ENCODE measurements at places on chromosomes 11 and 22.

GRCh38 chr11:36389811-36390210, 93.7 kb downstream of the PRR5L start:
- no peak for DNase-seq

DNA sequence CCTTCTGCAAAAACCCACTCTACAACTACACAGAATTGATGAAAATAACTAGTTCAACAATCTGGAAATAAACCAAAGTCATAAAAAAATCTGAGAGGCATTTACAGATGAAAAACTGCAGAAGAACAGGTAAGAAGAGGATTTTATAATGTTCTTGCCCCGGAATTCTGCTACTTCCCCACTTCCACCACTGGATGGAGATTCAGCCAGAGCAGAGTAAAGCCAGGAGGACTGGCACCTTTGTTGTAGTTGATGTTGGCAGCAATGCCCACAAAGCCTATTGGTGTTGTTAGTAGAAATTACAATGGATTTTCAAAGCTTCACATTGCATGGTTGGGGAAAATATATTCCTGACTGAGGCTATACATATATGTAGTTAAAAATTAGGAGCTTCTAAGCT, 640.2 kb downstream of the LRRC4C start:
- no peak for DNase-seq

DNA sequence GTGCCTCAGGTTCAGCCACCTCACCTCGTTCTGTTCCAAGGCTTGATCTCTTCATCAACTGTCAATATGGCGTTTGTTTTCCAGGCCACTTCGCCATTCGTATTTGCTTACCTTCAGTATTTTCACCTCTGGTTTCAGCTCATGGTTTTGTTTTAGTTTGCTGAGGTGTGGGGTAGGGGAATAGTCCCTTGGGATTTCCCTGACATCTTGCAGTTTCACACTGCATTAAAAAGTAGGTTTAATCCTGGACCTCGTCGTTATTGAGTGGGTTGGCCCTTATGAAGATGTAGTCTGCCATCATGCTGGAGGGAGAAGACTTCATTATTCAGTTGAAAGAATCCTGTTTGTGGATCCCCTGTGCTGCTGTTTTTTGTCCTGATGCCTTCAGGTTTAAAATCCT, 46.0 kb downstream of the C11orf91 start:
- no peak for DNase-seq

DNA sequence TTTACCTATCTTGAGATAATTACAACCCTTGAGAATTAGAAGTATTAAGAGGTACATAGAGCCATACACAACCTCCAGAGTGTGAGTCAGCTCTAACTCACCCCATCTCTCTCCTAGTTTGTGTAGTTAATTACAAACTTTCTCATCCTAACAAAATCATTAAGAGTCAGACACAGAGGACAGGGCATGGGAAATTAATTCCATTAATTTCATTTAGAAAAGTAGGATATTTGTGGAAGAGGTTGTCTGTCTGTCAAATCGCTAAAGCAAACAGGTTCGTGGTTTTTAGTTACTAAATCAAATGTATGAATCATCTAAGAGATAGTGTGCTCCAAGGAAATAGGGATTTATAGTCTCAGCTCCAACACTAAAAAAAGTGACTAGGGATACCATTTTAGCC, 1261.4 kb upstream of the TENM4 start:
- DNase-seq = no peak

- DNase-seq = no peak
Observed at GRCh38 chr11:68792400-68792966, 41.2 kb upstream of the TESMIN start.

DNA sequence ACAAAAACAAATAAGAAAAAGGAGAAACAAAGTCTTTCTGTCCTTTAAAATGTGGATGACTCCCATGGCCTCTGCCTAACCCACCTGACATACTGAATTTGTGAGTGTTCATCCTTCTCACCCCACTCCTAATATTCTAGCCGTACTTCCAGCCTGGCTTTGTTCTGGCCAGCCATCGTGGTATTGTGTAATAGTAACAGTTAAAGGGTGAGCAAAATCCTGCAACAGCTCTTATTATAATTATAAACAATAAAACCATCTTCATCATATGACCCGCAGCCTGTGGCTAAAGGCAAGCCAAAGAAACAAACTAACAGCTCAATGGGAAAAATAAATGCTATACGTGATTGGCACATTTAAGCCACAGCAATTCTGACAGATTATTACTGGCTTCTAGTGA, 721.6 kb upstream of the TENM4 start:
- no peak for DNase-seq

GRCh38 chr11:119612814-119613213, 116.2 kb downstream of the NECTIN1 start:
- no peak for DNase-seq

DNA sequence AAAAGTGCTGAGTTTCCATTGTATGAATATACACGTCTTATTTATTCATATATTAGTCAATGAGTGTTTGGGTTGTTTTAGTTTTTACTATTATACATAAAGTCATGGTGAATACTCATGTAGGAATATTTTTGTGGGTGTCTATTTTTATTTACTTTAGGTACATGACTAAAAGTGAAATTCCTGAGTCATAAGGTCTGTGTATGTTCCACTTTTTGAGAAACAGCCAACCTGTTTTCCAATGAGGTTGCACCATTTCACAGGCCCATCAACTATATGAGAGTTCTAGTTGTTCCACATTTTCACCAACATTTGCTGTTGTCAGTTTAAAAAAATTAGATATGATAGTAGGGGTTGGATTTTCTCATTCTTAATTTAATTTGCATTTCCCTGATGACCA, 6.6 kb upstream of the OR6X1 start:
- no peak for DNase-seq

GRCh38 chr22:41762980-41763779, 37.3 kb upstream of the CCDC134 start:
- no peak for DNase-seq

DNA sequence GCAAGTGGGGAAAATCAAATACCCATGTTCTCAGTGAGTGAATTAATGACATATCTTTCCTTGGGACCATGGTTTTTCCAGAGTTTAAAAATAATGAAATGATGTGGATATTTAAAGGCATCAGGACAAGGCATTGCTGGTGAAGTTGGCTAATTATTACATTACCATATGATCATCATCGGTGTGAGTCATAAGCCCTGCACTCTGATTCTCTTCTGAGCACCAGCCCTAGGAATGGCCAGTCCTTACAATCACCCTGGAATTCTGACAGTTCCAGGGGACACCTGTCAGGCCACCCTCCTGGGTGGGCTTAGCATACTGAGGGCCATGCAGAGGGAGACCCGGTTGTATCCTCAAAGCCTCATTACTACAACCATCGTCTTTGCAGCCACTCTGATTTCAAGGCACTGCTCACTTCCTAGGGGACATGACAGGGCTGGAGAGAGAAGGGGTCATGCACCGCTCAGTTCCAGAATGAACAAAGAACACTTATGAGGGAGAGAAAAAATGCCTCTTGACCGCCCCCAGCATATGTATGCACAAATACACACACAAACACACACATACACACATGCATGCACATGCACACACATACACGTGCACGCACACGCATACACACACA, 365.0 kb downstream of the MIAT start:
- DNase-seq = no peak

DNA sequence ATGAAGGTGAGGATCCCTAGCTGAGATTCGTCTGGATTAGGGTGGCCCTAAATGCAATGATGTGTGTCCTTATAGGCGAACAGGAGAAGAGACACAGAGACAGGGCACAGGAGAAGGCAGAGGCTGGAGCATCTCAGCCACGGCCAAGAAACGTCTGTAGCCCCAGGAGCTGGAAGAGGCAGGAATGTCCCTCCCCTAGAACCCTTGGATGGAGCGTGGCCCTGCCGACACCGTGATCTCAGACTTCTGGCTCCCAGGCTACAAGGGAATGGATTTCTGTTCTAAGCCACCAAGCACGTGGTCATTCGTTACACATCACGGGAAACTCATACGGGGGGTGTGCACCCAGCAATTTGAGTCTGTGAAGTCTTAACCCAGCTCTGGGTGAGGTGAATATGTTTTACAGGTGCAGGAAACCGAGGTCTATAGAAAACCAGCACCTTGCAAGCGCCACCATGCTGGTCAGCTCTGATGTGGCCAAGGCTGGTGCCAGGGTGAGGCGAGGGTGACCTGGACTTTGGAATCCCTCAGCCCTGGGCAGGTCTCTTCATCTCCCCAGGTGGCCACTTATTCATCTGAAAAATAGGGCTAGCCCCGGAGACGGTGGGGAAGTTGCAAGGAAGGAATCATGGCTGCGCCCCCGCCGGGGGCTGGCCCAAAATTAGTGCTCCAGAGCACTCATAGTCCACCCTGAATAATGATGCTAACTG, 89.5 kb upstream of the FGF3 start:
- DNase-seq = no peak

DNA sequence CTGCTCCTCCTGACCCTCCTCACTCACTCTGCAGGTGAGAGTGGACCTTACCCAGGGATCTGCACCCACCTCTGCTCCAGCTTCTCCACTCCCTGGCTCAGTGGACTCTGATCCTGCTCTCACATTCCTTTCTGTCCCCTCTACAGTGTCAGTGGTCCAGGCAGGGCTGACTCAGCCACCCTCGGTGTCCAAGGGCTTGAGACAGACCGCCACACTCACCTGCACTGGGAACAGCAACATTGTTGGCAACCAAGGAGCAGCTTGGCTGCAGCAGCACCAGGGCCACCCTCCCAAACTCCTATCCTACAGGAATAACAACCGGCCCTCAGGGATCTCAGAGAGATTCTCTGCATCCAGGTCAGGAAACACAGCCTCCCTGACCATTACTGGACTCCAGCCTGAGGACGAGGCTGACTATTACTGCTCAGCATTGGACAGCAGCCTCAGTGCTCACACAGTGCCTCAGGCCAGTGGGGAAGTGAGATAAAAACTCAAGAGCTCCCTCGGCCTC, 29.7 kb upstream of the VPREB1 start:
- no peak for DNase-seq

DNA sequence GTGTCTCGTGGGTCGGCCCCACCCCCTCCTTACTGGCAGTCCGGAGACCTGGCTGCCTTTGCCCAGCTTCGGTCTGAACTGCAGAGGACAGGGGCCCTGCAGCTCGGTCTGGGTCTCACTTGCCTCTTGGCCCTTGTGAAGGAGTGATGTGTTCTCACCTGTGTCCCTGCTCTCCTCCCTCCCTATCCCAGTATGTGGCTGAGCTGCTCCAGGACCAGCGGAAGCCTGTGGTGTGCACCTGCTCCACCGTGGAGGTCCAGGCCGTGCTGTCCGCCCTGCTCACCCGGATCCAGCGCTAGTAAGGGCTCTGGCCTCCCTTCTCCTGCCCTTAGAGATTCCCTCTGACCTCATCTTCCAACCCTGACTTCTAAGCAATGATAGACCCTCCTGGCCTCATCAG, 35.7 kb upstream of the RAB1B start:
- no peak for DNase-seq
